ENCODE measurements at places on chromosomes 7 and 10.
A peak's percentile ranks its signal among the peaks of the same experiment; 100 is the strongest.

- peak; percentile 6 for DNase-seq
Measured at GRCh38 chr7:65892835-65893234, 20.0 kb downstream of the VKORC1L1 start.

GRCh38 chr10:36183726-36184125 is 541.6 kb upstream of the FZD8 start:
- no peak for DNase-seq

GRCh38 chr7:91191771-91192170 is 72.5 kb upstream of the FZD1 start:
- DNase-seq = no peak

GRCh38 chr7:26233902-26234511 is 32.5 kb downstream of the CBX3 start:
- DNase-seq = no peak

DNA sequence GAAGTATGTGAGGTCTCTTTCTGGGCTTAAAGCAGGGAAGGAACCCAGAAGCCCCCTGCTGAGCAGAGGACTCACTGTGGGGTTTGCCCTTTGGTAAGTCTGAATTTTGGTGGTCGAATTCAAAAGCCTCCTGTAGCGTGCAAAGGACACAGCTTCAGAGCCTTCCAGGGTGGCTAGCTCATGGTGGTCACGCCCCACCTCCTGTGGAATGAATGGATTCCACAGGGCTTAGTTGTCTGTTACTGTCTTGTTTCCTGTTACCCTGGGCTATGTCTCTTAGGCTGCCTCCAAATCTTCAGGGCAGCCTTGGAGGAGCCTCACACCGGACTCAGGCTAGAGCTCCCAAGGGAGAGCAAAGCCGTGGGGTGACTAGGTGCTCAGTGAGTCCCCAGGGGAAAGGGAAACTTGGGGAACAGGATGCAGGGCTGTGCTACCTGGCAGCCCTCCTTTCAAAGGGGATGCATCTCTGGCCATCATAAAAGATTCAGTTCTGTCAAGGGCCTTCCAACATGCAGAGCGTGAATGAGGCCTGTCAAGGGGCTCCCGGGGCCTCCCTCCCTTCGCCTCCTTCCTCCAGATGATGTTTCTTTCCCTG is 211.7 kb downstream of the CCSER2 start:
- DNase-seq = peak; percentile 57

- no peak for DNase-seq
Measured at GRCh38 chr10:86373828-86374227, 7.2 kb upstream of the GRID1 start.

GRCh38 chr7:72267291-72267800 is 144.8 kb downstream of the CALN1 start:
- DNase-seq = no peak

DNA sequence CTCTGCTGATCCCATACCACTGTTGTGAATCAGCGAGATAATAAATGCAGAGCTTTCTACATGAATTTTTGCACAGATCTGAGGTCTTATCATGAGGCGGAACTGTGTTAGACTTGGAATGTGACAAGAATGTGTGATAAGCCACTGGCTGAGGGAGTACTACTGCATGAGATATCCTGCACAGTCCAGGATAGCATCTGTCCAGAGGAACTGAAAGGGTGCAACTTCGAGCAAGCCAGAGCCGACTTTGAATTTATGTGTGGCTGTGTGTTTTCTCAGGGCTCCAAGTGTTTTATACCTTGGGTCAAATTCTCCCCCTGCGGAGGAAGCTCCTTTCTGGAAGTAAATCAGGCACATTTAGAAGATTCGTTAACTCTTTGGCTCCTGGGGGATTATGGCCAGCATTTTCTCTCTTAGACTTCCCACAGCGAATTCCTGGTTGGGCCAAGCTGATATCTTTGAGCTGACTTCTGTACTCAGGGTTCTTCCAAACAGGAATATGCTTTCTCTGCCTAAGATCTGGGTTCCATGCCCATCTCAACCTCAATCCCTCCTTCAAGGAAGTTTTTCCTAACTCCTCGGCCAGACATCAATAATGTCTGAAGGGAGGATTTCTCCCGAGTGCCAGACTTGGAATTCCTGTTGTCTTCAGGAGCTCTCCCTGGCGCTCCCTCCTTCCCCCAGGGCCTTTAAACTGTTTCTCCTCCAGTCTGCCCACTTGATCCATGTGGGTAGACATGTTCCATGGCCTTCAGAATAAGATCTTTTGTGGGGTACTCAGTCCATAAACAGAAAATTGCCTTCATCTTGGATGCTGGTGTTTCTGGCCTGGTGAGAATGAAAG is 2.5 kb upstream of the MEST start:
- no peak for DNase-seq
